Body of pancreas (tissue), 4 donors: ENCODE measurements at places on chromosomes 6 and 20.

- H3K4me3 ChIP-seq = no peak overlapping the region
- no peaks in the 10 kb centered on the region for H3K36me3 ChIP-seq
- H3K27ac ChIP-seq = no peak overlapping the region
- H3K27me3 ChIP-seq = no peaks in the 10 kb centered on the region
- H3K4me1 ChIP-seq = no peaks in the 10 kb centered on the region
Observed at GRCh38 chr20:24317224-24317623, 152.2 kb upstream of the SYNDIG1 start.

- H3K4me3 ChIP-seq = no peak overlapping the region
- no peak overlapping the region for H3K27ac ChIP-seq
- H3K27me3 ChIP-seq = no peaks in the 10 kb centered on the region
- no peaks in the 10 kb centered on the region for H3K36me3 ChIP-seq
- no peak for DNase-seq
Observed at GRCh38 chr6:19209202-19209601, 628.0 kb upstream of the ID4 start.

DNA sequence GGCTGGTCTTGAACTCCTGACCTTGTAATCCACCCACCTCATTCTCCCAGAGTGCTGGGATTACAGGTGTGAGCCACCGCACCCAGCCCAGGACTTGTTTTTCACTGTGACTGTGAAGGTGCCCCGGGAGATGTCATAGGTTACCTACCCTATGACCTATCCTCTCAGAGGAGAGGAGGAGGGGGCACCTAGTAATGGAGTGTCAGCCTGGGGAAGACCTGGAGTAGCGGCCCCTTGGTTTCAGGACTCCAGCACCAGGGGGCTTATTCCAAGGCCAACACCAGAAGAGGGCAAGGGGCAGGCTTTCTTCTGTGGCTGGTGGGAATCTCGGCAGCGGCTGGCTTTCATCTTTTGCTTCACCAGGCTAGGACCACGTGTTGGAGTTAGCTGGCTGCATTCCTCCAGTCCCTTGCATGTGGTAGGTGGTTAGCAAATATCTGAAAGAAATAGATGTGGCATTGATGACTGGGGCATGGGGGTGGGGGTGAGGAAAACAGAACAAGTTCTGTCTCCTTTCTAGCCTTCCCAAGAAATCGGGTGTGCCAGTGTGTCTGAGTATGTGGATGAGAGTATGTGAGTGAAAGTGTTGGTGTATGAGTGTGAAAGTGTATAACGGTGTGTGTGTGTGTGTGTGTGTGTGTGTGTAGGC lies 7.9 kb upstream of the ITPR3 start:
- H3K27me3 ChIP-seq = no peaks in the 10 kb centered on the region
- no peak overlapping the region for H3K27ac ChIP-seq
- no peak for DNase-seq
- H3K36me3 ChIP-seq = no peaks in the 10 kb centered on the region
- H3K4me1 ChIP-seq = no peaks in the 10 kb centered on the region

DNA sequence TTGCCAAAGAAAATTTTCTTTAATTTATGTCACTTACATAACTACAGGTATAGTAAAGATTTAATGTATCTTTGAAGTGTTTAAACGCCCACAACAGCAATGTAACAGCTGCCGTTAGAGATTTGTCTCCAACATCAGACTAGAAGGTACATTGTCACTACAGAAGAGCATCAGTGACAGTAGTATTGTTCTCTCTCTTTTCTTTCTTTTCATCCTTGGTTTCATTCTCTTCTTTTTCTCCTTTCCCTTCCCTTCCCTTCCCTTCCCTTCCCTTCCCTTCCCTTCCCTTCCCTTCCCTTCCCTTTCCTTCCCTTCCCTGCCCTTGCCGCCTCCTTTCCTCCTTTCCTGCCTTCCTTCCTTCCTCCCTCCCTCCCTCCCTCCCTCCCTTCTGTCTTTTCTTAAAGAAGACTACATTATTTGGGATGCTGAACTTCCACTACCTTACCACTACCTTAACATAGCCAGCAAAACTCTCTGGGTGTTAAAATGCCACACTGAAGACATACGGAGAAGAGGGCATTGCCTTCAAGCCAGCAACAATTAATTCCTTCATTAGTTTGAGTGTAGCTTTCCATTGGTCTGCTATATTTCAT lies 663.9 kb downstream of the DOK5 start:
- no peaks in the 10 kb centered on the region for H3K27me3 ChIP-seq
- no peaks in the 10 kb centered on the region for H3K4me1 ChIP-seq
- no peak overlapping the region for H3K4me3 ChIP-seq
- no peaks in the 10 kb centered on the region for H3K36me3 ChIP-seq
- DNase-seq = no peak

DNA sequence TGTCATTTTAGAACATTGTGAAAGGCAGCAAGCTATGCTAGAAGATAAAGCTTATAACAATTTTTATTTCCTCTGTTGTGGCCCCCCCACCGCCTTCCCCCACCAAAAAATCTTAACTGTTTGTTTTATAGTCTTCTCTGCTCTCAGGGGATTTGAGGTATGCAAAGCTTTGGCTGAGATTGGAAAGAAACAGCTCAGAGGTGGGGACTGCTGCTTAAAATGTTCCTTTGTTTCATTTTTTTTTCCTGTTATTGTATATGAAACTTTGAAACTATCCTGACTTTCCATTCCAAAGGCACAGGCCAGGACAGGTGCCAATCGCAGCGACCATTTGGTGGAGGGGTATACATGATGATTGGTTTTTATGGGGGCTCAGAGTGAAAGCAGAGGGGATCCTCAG lies 114.7 kb upstream of the PHACTR1 start:
- no peak for DNase-seq
- peak overlapping the region; percentile 10 for H3K27ac ChIP-seq
- no peaks in the 10 kb centered on the region for H3K27me3 ChIP-seq
- no peaks in the 10 kb centered on the region for H3K4me1 ChIP-seq
- no peaks in the 10 kb centered on the region for H3K36me3 ChIP-seq
- H3K4me3 ChIP-seq = no peak overlapping the region

DNA sequence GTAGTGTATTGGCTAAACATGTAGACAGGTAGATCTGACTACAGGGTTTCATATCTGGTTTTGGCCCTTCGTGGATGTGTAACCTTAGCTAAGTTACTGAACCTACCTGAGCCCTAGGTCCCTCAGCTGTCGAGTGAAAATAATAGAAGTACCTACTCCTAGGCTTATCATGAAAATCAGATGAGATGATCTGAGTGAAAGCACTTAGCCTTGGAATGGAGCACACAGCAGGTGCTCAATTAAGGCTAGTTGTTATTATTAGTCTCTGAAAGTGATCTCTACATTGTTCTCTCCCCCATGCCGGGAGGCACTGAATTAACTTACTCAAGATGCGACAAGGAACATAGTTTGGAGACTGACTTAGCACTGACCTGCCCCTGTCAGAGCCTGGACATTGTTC lies 174.7 kb upstream of the ZNF217 start:
- H3K27me3 ChIP-seq = no peaks in the 10 kb centered on the region
- H3K27ac ChIP-seq = no peak overlapping the region
- no peak overlapping the region for H3K4me3 ChIP-seq
- peaks cover 20% of the 10 kb centered on the region for H3K4me1 ChIP-seq
- H3K36me3 ChIP-seq = no peaks in the 10 kb centered on the region

- no peak for DNase-seq
- peak overlapping the region; percentile 10 for H3K27ac ChIP-seq
- no peaks in the 10 kb centered on the region for H3K27me3 ChIP-seq
- H3K36me3 ChIP-seq = peaks cover 8% of the 10 kb centered on the region
- H3K4me3 ChIP-seq = no peak overlapping the region
Observed at GRCh38 chr6:8086755-8087306, 15.5 kb downstream of the EEF1E1 start.

GRCh38 chr20:41344477-41344876 lies 3.9 kb downstream of the LPIN3 start:
- no peak overlapping the region for H3K27ac ChIP-seq
- DNase-seq = no peak
- no peaks in the 10 kb centered on the region for H3K36me3 ChIP-seq
- peaks cover 33% of the 10 kb centered on the region for H3K4me1 ChIP-seq
- H3K27me3 ChIP-seq = no peaks in the 10 kb centered on the region
